HCT116 (cell line): ENCODE measurements at places on chromosomes 11 and 22.

- peak; percentile 47 for DNase-seq
Measured at GRCh38 chr11:765025-765801, 12.1 kb downstream of the GATD1 start.

DNA sequence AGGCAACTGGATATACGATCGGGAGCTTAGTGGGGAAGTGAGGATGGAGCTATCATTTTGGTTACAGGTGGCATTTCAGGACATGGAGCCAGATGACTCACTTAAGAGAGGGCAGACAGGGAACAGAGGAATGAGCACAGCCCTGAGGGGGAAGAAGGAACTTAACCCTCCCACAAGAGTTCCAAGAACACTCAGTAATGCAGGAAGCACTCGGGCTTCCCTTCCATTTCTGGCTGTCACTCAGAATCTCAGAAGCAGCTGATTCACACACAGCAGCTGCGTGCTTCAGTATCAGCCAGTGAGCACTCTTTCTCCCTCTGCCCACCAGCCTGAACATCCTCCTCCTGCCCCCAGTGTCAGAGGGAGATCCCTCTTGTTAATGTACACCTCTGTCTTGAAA, 34.8 kb downstream of the EFCAB6 start:
- DNase-seq, result no peak

GRCh38 chr11:34570584-34570983, 50.3 kb upstream of the EHF start:
- DNase-seq, result no peak

- no peak for DNase-seq
Measured at GRCh38 chr11:23585416-23586104, 725.3 kb upstream of the CCDC179 start.

GRCh38 chr22:32385681-32386080, 26.4 kb downstream of the RTCB start:
- DNase-seq, result no peak

- DNase-seq, result peak; percentile 7
Measured at GRCh38 chr11:59263225-59263894, 50.6 kb upstream of the MPEG1 start.

- DNase-seq, result no peak
Measured at GRCh38 chr11:8709002-8709672, 26.5 kb downstream of the RPL27A start.

GRCh38 chr11:61694946-61695706, 14.9 kb downstream of the DAGLA start:
- no peak for DNase-seq

GRCh38 chr22:18154821-18155390, 4.9 kb downstream of the USP18 start:
- no peak for DNase-seq

GRCh38 chr22:27726331-27726685, 75.2 kb downstream of the MN1 start:
- no peak for DNase-seq

- no peak for DNase-seq
Measured at GRCh38 chr22:39184586-39185577, 32.4 kb upstream of the CBX7 start.

- no peak for DNase-seq
Measured at GRCh38 chr22:43745783-43746356, 66.2 kb downstream of the EFCAB6 start.

- no peak for DNase-seq
Measured at GRCh38 chr22:17952273-17952801, 72.0 kb downstream of the MICAL3 start.

DNA sequence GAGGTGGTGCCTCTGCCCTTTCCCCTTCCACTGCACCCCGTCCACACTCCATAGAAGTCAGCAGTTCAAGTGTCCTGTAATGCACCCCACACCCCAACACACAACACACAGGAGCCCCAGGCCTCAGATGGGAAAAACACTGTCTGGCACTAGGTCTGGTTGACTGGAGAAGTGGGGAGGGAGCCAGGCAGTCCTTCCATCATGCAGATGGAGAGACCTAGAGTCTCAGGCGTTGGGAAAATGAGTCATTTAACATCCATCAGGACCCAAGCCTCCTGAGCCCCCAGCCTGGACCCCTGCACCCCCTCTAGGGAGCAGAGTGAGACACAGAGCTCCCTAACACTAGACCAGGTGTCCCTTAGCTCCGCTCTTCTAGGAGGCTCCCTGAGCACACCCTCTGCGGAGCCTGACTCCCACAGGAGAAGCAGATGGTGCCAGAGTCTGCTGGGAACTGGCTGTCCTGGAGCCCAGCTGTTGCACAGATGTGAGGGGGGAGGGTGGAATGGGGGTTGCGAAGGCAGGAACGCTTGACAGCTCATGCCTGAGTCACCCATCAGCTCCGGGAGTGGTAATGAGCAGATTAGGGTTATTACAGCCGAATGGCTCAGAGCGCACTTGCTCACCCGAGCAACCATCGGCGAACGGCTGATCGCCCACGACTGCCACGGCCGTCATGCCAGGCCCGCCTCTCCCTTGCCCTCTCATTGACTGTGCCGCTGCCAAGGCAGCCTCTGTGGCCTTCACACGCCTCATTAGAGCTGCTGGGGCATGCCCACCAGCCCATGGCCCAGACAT, 22.1 kb upstream of the SYT7 start:
- peak; percentile 68 for DNase-seq

GRCh38 chr11:79332017-79332416, 108.8 kb downstream of the TENM4 start:
- DNase-seq, result no peak

DNA sequence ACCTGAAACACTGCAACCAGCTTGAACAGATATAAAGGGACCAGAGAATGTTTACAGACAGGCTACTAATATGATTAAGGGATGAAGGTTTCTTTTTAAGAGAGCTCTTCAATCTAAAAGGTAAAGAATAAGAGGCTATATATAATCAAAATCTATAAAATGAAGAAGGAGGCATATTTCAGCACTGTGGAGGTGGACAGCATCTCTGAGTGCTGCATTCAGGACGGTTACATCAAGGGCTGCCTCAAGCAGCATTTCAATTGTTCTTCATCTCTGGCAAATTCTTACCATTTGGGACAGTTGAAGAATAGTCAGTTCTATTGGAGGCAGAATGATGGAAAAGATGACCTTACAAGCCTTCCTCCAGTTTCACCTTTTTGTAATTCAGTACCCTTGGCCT, 139.6 kb upstream of the LMO1 start:
- DNase-seq, result no peak

GRCh38 chr22:40036591-40037225, 42.0 kb downstream of the FAM83F start:
- peak; percentile 62 for DNase-seq

GRCh38 chr22:50363166-50363802, 20.2 kb downstream of the PPP6R2 start:
- no peak for DNase-seq

DNA sequence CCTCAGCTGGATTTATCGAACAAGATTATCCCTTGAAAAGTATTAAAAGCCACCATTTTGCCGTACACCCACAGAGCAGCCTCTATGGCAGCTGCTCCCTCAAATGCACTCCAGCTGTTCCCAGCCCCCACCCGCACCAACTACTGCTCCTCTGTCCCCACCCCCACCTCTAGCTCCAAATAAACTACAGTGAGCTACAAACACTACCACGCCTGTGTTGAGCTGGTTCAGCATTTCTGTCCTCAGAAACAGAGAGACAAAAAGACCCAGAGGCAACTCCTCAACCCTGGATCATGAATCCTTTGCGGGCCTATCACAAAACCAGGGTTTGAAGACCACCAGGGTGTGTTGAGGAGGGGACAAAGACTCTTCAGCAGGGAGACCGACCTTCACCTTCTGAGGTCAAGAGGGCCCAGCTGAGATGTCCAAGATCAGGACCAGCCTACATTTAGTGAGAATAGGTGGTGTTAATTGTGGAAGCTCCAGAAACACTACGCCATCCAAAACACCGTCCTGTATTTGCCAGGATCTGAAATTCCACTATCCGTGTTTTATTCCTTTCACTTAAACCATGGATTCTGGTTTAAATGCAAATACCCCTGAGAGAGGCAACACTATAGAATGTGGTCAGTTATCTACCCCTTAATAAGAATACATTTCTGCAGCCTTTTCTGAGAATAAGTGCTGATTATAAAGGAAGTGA, 195.9 kb downstream of the DSCAML1 start:
- DNase-seq, result no peak

DNA sequence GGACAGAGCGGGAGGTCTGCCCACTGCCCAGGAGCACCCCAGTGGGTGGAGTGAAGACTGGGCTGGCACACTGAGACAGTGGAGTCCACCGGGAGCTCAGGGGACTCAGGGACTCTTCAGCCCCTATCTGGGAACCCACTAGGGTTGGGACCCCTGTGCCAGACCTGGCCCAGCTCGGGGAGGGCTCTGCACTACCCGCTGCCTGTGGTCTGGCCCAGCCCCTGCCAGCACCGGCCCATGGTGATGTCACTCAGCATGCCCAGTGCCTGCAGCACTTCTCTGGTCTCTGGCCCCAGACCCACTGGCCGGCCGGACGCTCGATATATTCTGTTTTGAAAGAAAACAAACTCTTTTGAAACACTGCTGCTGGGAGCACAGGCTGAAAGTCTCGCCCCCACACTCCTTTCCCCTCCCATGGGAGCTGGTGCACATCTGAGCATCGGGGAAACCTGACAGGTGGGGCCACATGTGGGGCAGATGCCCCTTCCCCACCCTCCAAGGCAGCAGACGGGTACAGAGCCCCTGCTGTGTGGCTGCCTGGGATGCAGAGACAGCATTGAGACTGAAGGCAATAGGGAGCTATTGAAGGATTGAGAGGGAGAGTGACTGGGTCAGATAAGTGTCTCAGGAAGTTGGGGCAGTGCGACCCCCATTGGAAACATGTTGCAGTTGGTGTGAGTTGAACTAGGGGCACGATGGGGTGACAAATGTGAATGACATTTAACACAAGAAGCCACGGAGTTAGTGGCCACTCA, 62.9 kb downstream of the MYEOV start:
- no peak for DNase-seq

DNA sequence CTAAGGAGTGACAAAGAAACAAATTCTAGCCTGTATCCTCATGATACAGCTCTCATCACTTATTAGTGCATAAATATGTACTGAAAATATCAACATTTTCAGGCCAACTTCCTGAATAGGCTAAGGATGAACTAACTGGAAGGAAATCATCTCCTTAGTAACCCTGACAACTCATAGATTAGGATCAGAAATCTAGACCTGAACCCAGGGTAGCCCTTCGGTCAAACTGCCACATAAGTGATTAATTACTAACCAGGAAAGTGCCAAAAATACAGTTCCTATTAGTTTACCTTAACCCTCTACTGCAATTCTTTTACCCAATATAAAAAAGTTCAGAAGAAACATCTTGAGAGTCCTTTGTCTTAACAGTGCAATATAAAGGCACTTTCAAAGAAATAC, 40.0 kb downstream of the AMBRA1 start:
- DNase-seq, result peak; percentile 62

GRCh38 chr11:19738124-19738523, 25.5 kb downstream of the NAV2 start:
- no peak for DNase-seq

- DNase-seq, result no peak
Measured at GRCh38 chr22:40519284-40519947, 117.1 kb downstream of the MRTFA start.

DNA sequence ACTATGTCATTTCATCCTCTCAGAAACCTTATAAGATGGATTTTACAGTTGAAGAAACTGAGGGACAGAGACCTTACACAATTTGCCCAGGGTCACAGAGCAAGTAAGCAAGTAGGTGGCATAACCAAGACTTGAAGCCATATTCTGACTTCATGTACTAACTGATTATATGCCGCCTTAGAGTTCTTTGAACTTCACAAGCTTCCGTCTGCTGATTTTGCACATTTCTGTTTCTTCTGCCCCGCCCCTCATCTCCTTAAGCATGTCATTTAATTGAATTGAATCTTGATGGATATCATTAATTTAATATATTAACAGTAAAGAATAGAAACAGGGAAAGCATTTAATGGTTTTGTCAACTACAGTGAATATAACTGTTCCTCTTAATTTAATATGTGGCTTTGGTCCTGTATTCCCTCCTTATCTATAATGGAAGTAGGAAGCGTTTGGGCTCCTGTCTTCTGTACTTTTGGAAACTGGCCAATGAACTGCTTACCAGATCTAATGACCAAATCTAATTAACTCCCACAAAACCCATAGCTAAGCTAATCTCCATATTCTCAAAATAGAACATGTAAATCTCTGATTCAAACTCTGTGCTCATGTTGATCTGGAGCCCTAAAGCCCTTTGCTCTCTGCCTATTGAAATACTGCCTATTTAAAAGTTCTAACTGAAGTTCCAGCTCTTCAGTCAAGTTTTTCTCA, 30.4 kb downstream of the SIK2 start:
- no peak for DNase-seq

- DNase-seq, result no peak
Measured at GRCh38 chr22:29301716-29302401, 4.6 kb upstream of the GAS2L1 start.

- DNase-seq, result no peak
Measured at GRCh38 chr22:35519306-35520000, 21.2 kb upstream of the RASD2 start.

DNA sequence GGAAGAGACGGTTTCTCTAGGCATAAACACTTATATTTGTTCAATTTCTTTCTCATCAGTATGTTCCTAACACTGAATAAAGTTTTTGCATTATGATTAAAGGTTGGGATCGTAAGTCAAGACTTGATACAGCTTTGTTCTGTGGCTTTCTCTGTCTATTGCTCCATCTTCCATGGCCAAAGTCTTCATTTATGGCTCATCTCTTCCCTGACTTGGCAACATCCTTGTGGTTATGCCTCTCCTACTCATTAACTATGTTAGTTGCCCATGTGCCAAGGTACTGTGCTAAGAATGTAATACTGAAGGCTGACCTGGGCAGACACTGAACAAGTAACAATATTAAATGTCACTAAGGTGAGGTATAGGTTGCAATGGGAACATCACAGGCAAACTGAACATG, 1.6 kb upstream of the ACCSL start:
- no peak for DNase-seq

GRCh38 chr11:99370549-99371216, 349.9 kb downstream of the CNTN5 start:
- DNase-seq, result no peak

DNA sequence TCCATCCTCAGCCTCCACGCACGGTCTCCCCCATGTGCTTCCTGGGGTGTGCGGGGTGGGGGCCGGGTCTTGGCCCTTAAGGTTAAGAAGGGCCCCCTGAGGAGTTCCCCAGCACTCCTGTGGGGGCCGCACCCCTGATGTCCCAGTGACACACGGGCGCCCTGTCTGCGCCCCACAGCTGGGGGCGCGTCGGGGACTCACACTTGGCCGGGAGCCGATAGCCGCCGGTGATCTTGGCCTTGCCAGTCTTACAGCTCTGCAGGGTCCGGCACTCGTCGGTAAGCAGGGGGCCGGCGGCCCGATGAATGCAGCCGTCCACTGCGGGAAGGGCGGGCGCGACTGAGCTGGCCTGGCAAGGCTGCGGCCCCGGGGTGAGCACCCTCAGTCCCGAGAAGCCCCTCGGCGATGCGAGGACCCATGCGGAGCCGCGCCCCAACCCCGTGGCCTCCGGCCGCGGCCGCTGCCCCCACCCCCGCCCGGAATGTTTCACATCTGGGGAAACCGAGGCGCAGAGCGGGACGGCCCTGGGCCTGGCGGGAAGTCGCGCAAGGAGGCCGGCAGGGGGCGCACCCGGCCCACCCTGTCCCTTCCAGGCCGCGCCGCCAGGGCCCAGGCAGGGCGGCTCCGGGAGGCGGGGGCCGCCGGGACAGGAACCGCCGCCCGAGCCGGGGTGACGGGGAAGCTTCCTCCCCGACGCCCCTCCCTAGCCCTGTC, 13.9 kb downstream of the OTUB1 start:
- DNase-seq, result no peak

GRCh38 chr11:96366024-96366423, 23.0 kb upstream of the MAML2 start:
- DNase-seq, result no peak

- no peak for DNase-seq
Measured at GRCh38 chr11:10496296-10496936, 41.4 kb downstream of the AMPD3 start.
